Ovary (tissue), 10 donors: ENCODE measurements at places on chromosomes 2 and 18.

DNA sequence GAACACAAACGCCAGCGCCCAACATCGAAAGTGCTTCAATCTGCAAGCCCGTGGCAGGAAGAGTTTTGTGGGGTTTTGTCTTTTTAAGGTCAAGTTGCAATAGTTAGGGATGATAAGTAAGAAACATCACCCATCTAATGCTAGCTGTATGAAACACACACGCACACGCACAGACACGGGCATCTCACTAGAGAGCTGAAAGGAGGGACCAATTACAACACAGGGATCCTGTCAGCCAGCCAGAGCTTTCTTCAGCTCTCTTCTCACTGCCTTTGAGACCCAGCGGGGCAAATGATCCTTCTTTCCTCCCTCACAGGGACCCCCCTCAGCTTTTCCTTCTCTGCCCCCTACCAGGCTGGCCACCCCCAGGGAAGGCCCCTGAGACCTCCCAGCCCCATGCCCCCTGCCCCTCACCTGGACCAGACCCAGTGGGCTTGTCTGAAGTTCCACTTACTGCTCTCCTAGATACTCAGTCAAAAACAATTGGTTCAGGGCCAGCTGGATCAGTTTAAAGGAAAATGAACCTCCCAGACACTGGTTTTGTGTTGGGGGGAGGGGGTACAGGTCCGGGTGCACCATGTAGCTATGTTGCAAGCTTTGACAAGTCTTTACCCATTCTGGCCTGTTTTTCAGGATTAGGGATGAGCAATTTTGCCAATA, 17.9 kb downstream of the CYP26B1 start:
- H3K36me3 ChIP-seq, result no peaks in the 10 kb centered on the region
- no peaks in the 10 kb centered on the region for H3K27me3 ChIP-seq
- DNase-seq, result peak; percentile 30
- H3K27ac ChIP-seq, result no peak overlapping the region
- H3K4me3 ChIP-seq, result no peak overlapping the region
- peaks cover 2% of the 10 kb centered on the region for H3K4me1 ChIP-seq

DNA sequence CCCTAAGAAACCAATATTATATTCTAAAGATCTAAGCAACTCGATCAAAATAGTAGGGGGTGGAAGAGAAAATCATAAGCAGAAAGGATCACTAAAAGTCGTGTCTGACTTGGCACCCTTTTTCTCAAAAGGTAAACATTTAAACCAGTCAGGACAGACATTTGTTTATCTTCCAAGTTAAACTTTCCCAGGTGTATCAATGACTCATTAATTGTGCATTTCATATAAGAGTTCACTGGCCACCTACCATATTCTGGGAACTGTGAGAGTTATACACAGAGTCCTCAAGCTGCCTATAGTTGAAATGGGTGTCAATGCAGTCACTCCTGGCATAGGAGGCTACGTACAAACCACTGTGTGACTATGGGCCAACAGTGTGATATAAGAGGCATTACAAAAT, 4.8 kb upstream of the ACVR1 start:
- H3K27me3 ChIP-seq, result no peaks in the 10 kb centered on the region
- H3K4me1 ChIP-seq, result peaks cover 3% of the 10 kb centered on the region
- H3K4me3 ChIP-seq, result no peak overlapping the region
- no peak for DNase-seq
- no peak overlapping the region for H3K27ac ChIP-seq

- no peak overlapping the region for H3K4me3 ChIP-seq
- no peaks in the 10 kb centered on the region for H3K36me3 ChIP-seq
- DNase-seq, result no peak
- no peaks in the 10 kb centered on the region for H3K27me3 ChIP-seq
Observed at GRCh38 chr2:137770166-137770565, 194.1 kb upstream of the HNMT start.

DNA sequence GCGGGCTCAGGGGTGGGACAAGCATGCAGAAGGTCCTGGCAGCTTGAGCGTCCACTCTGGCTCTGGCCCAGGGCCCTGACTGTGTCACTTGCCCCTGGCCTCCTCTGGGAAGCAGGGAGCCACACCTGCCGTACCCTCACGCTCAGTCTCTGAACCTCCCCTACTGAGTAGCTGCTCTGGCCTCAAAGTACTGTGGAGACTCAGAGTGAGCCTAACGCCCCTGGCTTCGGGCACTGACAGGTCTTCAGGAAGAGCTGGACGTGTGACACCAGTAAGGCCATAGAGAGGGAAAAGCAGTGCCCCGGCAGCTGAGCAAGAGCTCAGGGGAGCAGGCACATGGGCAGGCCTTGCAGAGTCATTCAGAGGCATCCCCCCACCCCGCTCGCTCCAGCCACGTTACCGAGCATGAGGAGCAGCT, 73.3 kb downstream of the SFXN5 start:
- H3K27ac ChIP-seq, result no peak overlapping the region
- no peaks in the 10 kb centered on the region for H3K27me3 ChIP-seq
- no peak overlapping the region for H3K4me3 ChIP-seq
- no peaks in the 10 kb centered on the region for H3K4me1 ChIP-seq
- no peak for DNase-seq

- no peak overlapping the region for H3K27ac ChIP-seq
- H3K4me3 ChIP-seq, result no peak overlapping the region
- H3K4me1 ChIP-seq, result no peaks in the 10 kb centered on the region
- no peak for DNase-seq
- H3K27me3 ChIP-seq, result no peaks in the 10 kb centered on the region
Observed at GRCh38 chr2:39281391-39281790, 37.6 kb upstream of the CDKL4 start.

DNA sequence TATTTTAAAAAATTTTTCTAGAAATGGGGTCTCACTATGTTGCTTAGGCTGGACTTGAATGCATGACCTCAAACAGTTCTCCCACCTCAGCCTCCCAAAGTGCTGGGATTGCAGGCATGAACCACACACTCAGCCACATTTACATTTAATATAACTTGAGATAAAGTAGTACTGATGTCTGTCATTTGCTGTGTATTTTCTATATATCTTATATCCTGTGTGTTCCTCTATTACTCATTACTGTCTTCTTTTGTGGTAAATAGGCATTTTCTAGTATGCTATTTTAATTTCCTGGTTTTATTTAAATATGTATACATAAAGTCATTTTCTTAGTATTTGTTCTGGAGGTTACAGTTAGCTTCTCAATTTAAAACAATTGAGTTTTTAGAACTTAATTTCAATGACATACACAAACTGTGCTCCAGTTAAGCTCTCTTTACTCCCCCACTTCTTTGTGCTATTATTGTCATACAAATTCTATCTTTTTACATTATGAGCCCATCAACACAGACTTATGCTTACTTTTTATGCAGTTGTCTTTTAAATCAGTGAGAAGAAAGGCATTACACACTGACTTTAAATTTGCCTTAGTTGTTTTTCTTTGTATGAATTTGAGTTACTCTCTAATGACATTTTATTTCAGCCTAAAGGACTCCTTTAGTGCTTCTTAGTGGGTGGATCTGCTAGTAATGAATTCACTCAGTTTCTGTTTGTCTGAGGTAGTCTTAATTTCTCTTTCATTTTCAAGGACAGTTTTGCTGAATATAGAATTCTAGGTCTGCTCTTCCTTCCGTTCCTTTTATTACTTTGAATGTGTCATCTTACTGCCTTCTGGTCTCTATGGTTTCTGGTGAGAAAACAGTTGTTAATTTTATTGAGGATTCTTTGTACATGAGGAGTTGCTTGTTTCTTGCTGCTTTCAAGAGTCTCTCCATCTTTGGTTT, 6.2 kb upstream of the INPP4A start:
- H3K27ac ChIP-seq, result no peak overlapping the region
- no peaks in the 10 kb centered on the region for H3K27me3 ChIP-seq
- DNase-seq, result no peak
- H3K36me3 ChIP-seq, result no peaks in the 10 kb centered on the region
- no peak overlapping the region for H3K4me3 ChIP-seq
- H3K4me1 ChIP-seq, result no peaks in the 10 kb centered on the region

DNA sequence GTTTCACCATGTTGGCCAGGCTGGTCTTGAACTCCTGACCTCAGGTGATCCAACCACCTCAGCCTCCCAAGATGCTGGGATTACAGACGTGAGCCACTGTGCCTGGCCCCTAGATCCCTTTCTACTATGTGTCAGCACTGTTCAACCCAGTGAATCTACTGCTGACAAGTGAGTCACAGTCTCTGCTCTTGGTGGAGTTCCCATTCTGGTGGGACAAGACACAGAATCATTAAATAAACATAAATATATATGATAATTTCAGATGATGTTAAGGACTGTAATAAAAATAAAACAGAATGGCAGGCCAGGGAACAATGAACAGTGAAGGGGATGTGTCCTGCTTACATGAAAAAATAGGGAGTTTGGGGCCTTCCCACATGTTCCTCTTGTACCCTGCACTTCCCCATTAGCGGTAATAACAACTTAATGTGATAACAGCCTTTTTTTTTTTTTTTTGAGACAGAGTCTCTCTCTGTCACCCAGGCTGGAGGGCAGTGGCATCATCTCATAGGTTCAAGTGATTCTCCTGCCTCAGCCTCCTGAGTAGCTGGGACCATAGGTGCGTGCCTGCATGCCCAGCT, 112.2 kb downstream of the CPO start:
- H3K4me1 ChIP-seq, result no peaks in the 10 kb centered on the region
- no peak for DNase-seq
- no peak overlapping the region for H3K4me3 ChIP-seq
- H3K27ac ChIP-seq, result no peak overlapping the region

GRCh38 chr2:144102386-144102785, 417.5 kb downstream of the ZEB2 start:
- H3K36me3 ChIP-seq, result no peaks in the 10 kb centered on the region
- H3K27me3 ChIP-seq, result no peaks in the 10 kb centered on the region
- no peak for DNase-seq
- H3K4me3 ChIP-seq, result no peak overlapping the region

DNA sequence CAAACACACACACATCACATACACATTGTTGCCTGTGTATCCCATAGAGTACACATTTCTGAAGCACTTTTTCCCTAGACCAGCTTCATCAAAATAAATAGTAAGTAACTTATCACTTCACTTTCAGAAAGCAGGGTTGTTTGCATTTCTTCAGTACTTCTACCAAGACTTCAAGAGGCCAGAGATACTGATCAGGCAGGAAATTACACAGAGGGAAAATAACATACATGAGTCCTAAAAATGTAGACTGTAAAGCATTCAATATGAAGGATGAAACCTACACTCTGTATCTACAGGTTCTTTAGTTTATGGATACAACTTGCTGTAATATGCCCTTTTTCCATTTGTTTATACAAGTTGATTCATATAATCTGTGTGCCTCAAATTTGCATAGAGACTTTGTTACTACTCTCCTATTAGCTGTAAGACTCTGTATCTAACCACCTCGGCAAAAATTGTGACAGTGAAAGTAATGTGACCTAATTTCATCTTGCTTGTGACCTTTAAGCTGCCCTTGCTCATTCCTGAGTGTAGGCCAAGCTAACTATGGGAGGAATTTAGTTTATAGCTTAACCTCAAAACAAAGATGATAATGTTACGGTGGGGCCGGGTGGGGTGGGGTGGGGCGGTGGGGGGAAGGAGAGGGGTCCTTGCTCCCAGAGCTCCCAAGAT, 228.9 kb upstream of the SPOPL start:
- H3K4me3 ChIP-seq, result no peak overlapping the region
- peaks cover 5% of the 10 kb centered on the region for H3K4me1 ChIP-seq
- H3K36me3 ChIP-seq, result no peaks in the 10 kb centered on the region
- no peaks in the 10 kb centered on the region for H3K27me3 ChIP-seq
